ENCODE measurements at places on chromosomes 16 and 17.

DNA sequence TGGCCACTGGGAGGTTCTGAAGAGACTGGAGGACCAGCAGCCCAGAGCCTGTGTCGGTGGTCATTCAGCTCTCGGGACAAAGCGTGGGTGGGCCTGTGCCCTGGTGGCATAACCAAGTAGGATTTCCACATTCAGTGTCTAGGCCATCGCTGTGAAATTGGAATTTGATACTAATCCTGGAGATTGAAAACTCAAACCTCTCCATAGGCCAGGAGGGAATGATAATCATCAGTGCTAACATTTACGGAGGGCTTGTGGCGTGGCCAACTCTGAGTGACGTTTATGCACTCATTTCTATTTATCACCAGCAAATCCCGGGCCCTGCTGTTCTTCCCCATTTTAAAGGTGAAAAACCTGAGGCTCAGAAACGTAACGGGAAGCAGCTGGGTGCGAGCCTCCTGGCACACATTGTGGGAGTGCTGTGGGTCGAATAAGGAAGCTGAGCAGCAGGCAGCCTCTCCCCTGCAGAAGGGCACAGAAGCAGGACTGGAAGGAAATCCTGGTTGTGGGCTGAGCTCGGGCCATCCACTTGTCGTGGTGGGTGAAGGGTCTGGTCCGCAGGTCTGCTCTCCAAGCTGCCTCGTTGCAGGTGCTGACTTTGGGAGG, 33.1 kb downstream of the RAI1 start:
- DNase-seq: no peak

- no peak for DNase-seq
Measured at GRCh38 chr17:66417300-66417719, 114.9 kb downstream of the PRKCA start.

DNA sequence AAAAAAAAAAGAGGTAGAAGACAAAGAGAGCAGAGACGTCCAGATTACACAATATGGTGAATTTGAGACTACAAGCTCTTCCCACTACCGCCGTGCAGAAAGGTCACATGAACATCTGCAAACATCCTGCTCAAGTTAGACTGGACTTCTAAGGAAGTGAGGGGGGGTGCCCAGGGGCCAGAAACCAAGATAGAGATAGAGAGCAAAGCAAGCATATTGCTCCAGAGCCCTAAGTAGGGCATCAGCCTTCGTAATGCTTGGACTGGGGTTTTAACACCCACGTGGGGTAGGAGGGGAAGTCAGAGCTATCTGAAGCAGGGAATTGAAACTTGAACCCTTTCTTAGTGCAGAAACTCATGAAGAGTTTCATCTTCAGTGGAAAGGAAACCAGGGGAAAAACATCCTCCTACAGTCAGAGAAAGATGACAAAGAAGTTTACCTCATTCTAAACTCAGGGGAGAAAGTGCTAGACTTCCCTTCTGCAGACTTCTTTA, 8.7 kb downstream of the CLEC19A start:
- DNase-seq: no peak

DNA sequence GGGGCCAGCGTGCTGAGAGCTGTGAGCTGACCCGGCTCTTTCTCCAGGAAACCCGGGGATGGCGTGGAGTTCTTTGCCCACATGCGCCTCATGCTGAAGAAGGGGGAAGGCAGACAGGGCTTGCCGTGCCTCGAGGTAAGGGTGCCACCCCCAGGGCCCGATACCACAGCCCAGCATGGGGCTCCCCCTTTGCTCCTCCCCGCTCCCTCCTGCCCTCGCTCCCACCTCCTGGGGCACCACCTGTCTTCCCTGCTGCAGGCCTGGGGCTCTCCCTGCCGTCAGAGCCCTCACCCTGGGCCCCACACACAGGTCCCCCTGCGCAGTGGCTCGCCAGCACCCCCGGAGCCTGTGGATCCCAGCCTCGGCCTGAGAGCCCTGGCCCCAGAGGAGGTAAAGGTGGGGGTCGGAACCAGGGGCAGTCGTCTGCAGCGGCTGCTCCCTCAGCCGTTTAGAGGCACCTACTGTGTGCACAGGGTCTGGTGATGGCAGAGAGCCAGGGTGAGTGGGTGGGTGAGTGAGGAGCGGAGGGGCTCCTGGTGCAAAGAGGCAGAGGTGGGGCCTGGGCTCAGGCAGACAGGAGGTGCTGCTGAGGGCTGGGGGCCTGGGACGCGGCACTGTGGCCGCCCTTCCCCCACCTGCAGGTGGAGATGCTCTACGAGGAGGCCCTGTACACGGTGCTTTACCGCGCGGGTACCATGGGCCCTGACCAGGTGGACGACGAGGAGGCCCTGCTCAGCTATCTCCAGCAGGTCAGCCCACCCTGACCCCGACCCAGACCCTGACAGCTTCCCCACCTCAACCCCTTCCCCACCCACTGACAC, 5.6 kb downstream of the BAIAP3 start:
- DNase-seq: no peak

- DNase-seq: peak; percentile 13
Measured at GRCh38 chr16:75764154-75764768, 38.0 kb upstream of the CPHXL start.

DNA sequence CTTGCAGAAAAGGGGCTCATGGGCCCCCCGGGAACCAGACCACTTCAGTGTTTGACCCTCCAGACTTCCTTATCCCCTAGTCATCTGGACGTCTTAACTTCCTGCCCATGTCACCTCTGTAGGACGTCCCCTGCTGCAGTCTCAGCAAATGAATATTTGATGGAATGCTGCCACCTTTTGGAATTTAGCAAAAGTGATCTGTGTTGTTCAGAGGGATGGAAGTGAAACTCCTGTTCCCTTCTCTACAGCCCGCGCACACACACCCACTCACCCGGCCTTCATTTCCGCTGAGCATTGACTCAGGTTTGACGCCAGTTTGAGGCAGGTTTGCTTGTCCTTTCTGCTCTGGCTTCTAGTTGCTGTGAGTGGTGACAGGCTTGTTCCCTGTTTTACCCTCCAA, 507.2 kb upstream of the EEF2KMT start:
- DNase-seq: no peak

- no peak for DNase-seq
Measured at GRCh38 chr16:1362807-1363206, 11.1 kb downstream of the GNPTG start.

DNA sequence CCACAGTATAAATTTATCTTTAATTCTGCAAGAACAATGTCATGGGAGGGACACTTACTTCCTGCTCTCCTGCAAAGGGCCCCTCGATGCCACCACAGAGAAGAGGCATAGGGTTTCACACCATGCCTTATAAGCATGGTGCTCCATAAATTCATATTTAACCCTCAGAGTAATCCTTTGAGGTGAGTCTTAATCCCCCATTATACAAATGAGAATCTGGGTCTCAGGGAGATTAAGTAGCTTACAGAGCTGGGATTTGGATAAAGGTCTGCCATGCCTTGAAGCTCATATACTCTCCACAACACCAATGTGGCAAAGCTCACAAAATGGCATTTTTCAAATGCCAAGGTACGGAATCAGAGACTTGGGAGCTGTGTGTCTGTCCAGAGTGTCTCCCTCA, 268.5 kb upstream of the CCL2 start:
- DNase-seq: no peak

GRCh38 chr17:77571155-77571981, 387.1 kb upstream of the TNRC6C start:
- no peak for DNase-seq

DNA sequence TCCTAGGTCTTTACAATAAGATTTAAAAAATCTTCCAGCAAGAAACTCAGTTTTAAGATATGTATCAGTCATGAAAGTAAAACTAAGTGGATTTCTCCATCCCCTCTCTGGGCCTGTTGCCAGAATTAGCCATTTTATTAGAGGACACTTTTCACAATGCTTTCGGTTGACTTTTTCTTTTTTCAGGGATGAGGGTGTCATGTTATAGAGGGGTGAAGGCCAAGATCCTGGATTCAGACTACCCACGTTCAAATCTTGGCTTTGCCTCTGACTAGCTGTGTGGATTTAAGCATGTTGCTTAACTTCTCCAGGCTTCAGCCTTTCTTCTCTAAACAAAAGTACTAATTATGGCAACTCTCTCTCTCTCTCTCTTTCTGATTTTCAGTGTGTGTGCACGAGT, 111.7 kb upstream of the COX10 start:
- no peak for DNase-seq

DNA sequence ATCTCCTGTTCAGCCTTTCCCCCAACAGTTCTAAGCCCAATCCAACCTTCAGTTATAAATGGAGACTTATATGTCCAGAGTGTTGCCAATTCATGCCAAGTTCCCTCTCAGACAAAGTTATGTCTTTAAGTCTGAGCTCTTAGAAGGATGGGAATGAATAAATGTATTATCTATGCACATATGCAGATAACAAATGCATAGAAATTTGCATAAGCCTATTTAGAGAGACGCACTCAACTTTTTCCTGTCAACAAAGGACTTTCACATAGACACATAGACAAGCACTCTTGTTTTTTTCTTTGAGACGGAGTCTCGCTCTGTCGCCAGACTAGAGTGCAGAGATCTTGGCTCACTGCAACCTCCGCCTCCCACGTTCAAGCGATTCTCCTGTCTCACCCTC, 95.1 kb downstream of the SOX9 start:
- DNase-seq: no peak

- no peak for DNase-seq
Measured at GRCh38 chr16:84229471-84229870, 10.3 kb downstream of the KCNG4 start.

- no peak for DNase-seq
Measured at GRCh38 chr17:64410750-64411490, 20.3 kb upstream of the PECAM1 start.

DNA sequence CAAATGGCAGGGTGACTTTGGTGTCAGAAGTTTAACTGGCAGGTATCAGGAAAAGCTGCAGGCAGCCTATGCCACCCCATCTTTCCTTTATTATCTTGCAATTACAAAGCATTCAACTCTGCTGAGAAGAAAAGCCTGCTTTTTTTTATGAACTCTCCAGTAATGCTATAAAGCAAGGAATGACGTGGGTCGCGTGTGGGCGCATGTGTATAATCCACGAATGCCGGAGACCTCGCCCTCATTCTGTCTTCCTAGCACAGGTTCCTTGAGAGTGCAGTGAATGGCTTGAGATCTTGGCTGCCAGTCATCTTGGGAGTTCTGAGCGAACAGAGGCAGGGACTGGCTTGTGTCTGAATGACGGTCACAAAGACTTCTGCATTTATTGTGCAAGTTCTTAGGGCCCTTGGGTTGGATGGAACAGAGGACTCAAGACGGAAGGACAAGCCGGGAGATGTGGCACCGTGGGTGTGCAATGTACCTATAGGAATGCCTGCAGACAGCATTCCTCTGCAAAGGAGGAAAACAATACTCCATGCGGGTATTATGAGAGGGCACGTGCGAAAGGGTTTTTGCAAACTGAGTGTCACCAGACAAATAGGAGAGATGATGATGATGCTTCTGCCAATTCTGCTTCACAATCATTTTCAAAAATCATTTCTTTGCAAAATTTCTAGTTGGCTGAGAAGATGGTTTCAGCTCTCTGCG, 96.1 kb upstream of the ELAC2 start:
- DNase-seq: no peak

DNA sequence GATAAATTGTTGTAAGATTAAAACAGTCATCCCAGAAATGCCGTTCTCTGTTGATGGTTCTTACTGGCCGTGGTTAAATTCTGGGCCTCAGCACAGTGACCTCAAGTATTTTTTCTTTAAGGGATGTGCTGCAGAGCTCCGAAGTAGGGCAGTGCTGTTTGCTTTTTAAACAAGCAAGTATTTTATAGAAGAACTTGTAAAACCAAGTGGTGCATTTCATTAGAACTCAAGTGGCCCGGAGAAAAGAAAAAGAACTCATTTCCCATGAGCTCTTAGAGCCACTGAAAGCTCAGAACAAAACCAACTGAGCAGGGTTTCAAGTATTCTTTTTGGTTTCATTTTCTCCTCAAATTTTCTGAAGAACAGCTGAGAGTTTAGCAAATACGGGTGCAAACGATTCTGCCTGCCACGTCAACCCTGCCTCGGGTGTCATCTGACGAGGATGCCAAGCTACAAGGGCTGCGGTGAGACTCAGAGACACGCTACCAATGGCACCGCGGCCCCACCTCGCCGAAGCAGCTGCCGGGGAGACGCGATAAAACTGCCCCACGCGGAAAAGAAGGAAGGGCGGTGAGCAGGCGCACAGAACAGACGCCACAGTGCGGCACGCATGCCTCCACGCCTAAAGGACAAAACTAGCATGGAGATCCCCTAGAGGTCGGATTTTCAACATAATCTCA, 6.3 kb downstream of the LMF1 start:
- DNase-seq: no peak

- DNase-seq: no peak
Measured at GRCh38 chr17:82129095-82129494, 31.1 kb upstream of the FASN start.

Measured in stimulated activated CD8-positive, alpha-beta memory T cell treated with anti-CD3 and anti-CD28 coated beads, Interleukin-2, amount 100 ng/mL, for 1 hour (primary cell).